ENCODE measurements at places on chromosomes 4 and X.

DNA sequence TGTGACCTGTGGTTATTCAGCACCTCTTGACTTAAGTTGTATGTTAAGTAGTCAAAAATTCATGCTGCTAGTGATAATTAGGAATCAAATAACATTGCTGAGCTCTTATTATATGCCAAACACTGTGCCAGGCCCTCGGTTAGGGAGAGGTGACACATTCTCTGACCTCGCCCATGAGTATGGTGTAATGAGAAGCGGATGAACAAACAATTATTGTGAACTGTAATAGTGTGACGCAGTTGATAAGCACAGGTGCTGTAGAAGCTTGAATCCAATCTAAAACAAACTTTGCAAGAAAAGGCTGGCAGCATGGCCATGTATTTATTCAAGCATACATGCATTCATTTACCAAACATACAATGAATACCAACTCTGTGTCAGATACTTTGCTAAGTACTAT, 303.5 kb upstream of the HS3ST1 start:
- DNase-seq, result no peak

GRCh38 chrX:68901519-68901918, 72.7 kb downstream of the EFNB1 start:
- no peak for DNase-seq

DNA sequence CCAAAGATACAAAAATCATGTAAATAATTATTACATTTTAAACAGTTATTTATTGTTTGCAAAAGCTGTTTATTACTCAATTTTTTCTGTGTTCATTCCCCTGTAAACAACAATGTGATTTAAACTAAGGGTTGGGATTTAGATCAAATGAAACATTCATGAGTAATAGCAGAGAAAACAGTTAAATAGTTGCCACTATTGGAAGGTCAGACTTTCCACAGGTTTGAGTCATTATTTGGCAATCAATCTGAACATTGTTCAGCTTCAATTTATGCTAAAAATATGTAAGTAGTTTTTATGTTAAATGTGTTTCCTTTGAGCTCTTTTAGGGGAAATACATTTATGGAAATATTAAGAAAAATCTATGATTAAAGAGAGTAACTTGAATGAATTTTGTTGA, 144.9 kb downstream of the STIM2 start:
- no peak for DNase-seq

- DNase-seq, result no peak
Measured at GRCh38 chrX:47327902-47328301, 42.5 kb upstream of the ZNF157 start.

- no peak for DNase-seq
Measured at GRCh38 chrX:134774190-134775048, 116.1 kb upstream of the PLAC1 start.

DNA sequence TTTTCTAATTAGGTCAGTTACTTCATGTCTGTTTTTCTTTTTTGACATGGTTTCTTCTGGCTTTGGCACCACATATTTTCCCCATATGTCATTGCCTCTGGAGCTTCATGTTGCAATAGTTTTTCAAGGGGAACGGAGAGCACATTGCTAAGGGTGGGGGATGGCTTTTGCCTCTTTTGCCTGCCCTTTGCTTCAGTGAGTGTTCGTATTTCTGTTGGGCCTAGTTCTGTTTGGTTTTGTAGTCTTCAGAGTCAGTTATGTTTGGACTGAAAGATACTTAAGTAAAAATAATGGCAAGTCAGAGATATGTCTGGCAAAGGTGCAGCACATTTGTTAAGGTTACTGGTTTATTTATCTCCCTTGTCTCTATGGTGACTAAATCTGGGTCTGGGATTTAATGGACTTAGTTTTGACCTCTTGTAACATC, 29.1 kb downstream of the FHL1 start:
- DNase-seq, result no peak

- DNase-seq, result peak; percentile 16
Measured at GRCh38 chr4:157217708-157218107, 2.8 kb upstream of the GRIA2 start.

Data from GM13976 (cell line).